NCI-H2081 treated with DMSO at 0.1 percent for 48 hours (cell line): ENCODE measurements at places on chromosomes 12 and 14.

GRCh38 chr12:77062846-77063461 is 2.4 kb downstream of the E2F7 start:
- DNase-seq = no peak

DNA sequence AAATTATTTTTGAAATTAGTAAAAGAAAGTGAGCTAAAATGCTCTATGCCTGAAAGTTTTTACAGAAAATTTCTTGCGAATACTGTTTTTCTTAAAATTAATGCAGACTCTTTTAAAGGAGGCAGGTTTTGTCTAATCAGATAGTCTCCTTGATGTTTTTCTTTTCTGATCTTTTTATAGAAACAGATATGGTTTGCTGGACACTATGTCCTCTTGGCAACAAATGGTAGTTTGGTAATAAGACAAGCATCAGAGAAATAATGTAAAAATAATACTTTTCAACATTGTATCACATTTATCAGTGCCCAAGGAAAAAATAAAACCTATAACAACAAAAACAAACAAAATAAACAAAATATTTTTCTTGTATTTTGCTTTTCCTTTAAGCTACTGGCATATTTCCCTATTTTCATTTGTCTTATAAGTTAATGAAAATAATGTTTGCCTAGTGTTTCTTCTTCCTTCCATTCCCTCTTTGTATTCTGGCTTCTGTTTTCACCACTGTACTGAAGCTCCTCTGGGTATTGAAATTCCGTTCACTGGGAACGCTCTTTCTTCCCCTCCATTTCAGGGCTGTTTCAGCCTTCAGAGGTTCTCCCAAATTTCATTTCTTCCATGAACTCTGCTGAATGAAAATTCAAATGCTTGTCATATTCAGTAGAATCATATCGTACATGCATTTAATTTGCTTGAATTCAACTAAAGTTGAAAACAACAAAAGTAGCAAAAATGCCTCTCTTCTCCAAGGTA is 115.3 kb downstream of the TRMT5 start:
- no peak for DNase-seq

DNA sequence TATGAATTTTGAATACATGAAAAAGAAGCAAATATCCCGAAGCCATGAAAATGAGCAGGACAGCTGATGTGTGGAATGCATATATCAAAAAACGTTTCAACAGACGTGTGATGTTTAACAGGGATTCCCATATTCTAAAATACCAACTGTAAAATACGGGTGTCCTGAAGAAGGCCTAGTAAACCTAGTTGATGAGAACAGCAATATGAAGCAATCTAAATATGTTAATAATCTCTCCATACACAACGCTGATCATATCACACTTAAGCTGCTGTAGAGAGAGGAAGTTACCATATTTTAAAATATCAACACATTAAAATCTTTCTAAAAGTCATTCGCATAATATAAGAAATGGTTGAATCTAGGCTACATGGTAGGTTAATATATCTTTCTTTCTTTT is 317.5 kb downstream of the PPFIA2 start:
- no peak for DNase-seq

GRCh38 chr12:27958675-27959074 is 13.9 kb downstream of the PTHLH start:
- DNase-seq = no peak

DNA sequence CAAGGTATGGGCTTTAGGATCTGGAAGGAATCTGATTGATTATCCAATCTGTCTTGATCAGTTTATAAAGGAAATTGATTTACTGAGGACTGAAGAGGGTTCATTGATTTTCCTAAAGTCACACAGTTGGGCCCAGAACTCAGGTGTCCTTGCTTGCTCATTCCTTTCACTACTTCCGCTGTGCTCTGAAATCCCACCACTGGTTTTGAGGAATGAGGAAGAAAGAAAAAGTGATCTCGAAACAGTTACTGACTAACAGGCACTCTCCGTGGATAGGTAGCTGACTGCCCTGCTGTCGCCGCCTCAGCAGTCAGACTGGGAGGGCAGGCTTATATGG is at the start of gene FITM1:
FITM1 (plus strand) TSS at position 280 of the 337 bp plus-strand sequence. CDS start 905 bp downstream, outside the sequence.
- DNase-seq = no peak

DNA sequence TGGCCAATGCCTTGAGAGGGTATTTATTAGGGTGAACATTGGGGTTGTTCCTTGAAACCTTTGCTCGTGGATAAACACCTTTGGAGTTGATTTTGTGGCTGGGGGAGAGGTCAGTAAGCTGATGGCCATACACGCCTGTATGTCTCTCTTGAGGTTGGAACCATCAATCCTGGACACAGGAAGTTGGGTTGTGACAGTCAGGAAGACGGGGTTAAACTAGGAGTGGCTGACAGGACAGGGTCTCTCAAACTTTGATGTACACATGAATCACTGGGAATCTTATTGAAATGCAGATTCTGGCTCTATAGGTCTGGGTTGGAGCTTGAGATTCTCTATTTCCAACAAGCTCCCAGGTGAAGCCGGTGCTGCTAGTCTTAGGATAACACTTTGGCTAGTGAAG is 12.8 kb upstream of the WSCD2 start:
- no peak for DNase-seq

DNA sequence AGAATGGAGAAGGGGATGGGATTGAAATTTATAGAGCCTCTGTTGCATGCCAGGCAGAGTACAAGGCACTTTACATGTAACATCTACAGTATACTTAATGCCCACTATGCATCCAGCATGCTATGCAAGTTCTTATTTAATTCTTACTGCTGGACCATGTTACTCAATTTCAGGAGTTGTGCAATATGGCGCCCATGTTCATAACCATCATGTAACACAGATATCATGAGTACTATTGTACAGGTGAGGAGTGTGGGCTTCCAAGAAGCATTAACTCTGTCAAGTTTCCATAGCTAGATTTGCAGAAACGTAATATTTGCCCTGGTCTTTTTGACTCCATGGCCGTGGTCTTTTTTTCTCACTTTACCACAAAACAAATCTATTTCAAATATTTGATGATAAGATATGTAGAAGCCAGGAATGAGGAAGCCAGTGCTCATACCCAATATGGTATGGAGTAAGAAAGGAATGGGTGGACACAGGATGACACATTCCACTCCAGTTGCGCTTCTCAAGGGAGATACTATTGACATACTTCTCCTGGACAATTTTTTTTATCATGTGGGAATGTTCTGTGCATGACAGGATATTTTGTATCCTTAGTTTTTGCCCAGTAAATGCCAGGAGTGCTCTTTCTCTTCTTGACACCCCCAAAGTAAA is 191.8 kb downstream of the C12orf75 start:
- DNase-seq = no peak

GRCh38 chr14:54711812-54712464 is 145.0 kb downstream of the SAMD4A start:
- no peak for DNase-seq

DNA sequence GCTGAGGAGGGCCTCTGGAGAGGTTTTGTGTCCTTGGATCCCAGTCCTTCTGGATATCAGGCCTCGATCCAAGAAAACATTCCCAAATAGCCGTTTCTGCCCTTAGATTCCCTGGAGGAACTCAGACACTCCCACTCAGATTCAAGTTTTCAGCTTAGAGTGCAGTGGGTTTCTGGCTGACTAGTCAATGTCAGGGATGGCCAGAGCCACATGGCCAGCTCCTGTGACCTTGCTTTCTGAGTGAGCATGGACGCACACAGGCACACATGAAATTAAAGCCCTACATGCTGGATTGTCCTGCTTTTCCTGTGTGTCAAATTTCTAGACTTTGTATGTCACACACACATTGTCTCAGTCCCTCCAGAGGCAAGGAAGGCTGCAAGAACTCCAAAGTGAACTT is 86.2 kb downstream of the TNFAIP2 start:
- no peak for DNase-seq
